ENCODE measurements at places on chromosomes 6 and 20. TPM values are rescaled to one million over a fixed set of nuclear protein-coding genes. Genes with fewer than 3 reads are reported as not detected.

DNA sequence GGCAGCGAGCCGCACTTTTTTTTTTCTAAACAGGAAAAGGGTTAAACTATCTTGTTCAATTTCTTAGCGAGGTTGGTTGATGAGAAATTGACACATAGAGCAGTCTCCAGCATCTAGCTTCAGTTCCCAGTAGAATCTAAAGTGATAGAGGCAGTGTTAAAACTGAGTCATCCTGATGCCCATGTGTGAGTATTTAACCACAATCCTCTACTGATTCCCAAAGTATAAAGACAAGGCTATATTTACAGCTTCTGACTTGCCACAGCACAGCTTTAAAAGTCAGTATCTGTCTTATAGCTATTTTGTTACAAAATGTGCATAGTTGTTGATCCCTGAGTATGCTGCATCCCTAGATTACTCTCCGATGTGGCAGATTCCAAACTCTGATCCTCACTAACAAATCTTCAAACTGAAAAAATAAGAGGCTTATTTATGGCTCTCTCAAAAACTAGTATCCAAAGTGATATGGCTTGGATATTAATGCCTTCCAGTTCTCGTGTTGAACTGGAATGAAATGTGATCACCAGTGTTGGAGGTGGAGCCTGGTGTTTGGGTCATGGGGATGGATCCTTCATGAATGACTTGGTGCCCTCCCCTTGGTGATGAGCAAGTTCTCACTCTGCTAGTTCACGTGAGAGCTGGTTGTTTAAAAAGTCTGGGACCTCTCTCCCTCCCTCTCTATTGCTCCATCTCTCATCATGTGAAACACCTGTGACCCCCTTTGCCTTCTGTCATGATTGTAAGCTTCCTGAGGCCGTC is 13.1 kb upstream of the POPDC3 start:
- DNase-seq = no peak

GRCh38 chr20:50371878-50372769 is 138.1 kb upstream of the PTPN1 start:
- DNase-seq = no peak

GRCh38 chr20:36779656-36780025 is 6.1 kb upstream of the DSN1 start:
- DNase-seq = no peak

DNA sequence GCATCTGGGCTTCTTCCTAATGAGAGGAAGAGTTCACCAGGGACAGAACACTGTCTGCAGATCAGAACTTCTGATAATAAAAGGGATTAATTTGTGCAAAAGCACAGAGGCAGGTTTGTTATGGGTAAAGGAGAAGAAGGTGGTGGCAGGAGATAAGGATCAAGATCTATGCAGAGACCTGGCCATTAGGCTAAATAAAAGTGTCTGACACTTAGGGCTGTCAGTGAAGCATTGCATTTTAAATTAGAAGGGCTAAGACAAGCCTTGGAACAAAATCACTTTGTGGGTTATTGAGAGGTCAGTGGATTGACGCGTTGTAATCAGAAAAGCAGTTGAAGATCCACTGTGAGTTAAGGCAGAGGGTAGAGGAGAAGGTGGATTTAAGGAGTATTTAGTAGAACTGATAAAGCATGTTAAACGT is 76.8 kb downstream of the MAP3K4 start:
- no peak for DNase-seq

DNA sequence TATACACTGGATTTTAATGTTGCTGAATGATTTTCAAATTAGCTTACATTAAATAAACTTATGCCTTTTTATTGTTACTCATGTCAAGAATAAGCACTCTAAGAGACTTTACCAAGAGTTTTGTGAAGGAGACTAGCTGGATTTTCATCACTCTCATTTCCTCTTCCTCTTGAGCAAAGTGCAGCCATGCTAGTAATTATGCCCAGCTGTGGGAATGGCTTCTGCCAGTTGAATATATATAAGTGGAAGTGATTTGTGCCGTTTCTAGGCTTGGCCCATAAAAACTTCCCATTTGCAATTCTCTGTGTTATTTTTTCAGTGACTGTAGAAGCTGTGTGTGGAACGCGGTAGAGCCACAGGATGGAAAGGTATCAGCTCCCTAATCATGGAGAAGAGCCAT is 255.8 kb downstream of the HDGFL1 start:
- DNase-seq = no peak

DNA sequence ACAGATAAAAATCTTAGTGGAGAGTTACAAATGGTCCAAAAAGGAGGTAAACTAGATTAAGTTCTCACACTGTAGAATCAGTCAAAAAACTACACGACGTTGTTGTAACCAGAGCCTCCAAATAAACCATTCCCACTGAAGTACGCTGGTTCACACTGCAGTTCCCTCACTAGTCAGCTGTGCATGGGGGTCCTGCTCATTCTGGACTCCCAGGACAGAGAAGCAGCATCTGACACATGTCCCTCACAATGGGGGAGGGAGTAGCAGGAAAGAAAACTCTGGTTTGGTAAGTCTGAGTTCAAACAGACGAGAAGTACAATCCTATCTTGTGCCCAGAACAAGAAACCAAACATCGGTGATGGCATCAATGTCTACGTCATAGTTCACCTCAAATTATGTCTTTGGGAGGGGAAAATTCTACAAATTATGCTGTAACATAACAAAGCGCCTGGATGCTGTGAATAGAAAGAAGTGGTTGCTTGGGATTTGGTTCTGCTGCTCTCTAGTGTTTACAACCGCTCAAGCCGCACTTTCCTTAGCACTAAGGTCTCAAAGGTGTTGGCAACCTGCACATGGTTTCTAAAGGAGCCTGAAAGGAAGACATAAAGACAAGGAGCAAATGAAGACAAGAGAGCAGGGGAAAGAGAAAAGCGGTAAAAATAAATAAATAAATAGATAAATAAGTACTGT is 208.0 kb downstream of the GMDS start:
- no peak for DNase-seq

DNA sequence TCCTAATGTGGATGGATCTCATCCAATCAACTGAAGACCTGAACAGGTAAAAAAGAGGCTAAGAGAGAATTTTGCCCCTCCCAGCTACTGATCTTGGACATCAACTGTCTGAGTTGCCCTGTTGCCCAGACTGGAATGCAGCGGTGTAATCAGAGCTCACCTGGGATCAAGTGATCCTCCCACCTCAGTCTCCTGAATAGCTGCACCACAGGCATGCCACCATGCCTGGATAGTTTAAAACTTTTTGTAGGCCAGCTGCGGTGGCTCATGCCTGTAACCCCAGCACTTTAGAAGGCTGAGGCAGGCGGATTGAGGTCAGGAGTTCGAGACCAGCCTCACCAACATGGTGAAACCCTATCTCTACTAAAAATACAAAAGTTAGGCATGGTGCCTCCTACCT is 34.9 kb upstream of the GCNT2 start:
- no peak for DNase-seq

- no peak for DNase-seq
Measured at GRCh38 chr20:53201588-53201987, 229.4 kb downstream of the TSHZ2 start.

DNA sequence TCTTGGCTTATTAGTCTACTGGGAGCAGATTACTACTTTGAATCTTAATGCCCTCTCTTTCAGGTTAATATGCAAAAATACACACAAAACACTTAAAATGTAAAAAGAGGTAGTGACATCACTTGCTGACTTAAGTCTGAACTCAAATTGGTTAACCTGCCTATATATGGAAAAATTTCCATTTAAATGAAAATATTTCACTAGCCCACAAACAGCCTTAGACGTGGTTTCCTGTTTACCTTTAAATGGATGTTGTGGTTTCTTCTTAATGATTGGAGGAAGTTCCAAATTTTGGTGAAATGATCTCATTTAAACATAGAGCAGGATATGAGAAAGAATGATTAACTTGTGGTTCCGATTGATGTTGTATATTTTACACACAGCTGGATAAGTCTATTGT is 553.7 kb downstream of the CD109 start:
- no peak for DNase-seq

- peak; percentile 37 for DNase-seq
Measured at GRCh38 chr20:36541768-36542488, 609 bp downstream of the MYL9 start.

GRCh38 chr6:136701045-136701444 is 91.2 kb downstream of the MAP3K5 start:
- DNase-seq = no peak

- DNase-seq = no peak
Measured at GRCh38 chr20:11522366-11522741, 395.3 kb upstream of the BTBD3 start.

DNA sequence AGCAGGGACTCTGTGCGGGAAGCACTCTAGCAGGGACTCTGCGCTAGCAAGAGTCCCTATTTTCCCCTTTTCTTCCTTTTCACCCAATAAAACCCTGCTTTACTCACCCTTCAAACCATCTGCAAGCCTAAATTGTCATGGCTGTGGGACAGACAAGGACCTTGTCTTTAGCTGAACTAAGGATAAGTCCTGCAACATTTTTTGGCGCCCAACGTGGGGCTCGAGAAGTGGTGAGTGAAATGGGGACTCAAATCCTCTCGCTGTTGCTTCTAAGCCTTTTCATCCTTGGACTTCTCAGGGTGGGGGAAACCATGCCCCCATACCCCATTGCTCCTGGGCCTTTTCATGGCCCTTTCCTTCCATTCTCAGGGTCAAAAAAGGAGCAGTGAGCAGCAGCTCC is 46.4 kb downstream of the IMPG1 start:
- DNase-seq = no peak

GRCh38 chr6:31011153-31011552 is 879 bp downstream of the MUC22 start:
- DNase-seq = no peak

DNA sequence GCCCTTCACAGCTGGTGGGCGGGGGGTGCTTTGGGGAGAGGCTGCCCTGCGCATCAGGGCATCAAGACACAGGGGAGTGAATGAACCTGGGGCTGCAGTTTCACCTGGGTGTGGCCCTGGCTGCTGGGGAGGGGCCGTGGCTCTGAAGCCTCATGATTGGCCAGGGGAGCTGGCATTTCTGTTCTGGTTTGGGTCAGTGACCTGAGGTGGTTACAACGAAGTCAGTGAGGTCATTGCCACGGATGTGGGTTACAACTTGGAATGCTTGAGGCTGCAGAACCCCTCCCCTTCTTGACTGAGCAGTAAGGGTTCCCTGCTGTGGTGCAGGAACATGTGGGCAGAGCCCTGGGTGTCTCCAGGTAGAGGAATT is 3.0 kb downstream of the TCEA2 start:
- no peak for DNase-seq

DNA sequence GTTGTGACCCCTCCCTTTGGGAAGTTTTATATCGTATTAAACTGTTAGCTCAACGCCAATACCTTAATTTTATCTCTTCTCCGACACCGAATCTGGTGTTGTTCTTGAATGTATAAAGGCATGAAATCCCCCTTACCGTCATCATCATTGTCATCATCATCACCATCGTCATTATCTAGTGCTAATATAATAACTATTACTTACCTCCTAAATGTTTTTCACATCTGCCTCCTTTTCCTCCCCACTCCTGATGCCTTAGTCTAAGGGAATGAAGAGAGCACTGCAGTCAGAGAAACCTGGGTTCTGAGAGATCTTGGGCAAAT is 677 bp upstream of the ZBTB24 start:
- DNase-seq = no peak

DNA sequence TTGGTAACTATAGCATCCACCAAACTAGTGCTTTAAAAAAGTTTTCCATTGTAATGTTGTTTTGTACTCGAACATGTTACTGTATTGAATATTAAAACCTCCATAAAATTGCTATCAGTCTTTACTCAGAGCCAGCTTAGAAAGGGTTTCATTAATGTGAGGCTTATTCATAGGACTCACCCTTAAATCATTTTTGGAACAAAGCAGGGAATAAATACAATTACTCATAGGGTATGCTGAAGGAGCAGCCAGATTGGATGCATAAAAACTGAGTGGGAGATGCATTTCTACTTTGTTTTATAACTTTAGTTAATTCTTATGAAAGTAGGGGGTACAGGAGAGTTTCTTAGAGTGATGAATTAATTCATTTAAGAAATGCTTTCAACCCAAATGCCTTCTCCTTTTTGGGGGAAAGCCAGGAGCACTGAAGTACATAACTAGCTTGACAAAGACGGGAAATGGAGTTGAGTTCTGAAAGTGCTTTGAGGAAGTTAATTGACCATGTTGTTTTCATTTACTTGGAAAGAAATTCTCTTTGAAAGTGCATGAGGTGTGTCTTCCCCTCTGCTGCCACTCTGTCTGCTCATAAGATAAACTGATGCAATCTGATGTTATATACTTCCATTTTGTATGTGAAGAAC is 90.3 kb downstream of the RNF144B start:
- DNase-seq = no peak

GRCh38 chr6:134261766-134262165 is 56.1 kb downstream of the SGK1 start:
- DNase-seq = no peak

DNA sequence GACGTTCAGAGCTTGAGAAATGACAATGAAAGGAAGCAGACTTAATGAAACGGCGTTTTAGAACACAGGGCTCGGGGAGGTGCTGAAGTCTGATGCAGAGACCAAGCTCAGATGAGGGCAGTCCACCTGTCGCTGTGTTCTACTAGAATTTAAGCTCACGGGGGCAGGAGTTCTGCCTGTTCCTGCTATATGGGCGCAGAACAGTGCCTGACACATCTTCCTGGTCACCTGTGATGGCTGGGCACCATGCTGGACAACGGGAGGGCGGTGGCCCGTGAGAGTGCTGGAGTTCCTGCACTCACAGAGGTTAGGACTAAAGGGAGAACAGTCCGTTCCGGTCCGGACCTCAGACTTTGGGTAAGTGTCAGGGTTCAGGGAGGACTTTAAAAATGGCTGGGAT is 130.6 kb downstream of the ERMARD start:
- DNase-seq = no peak

NEURL2 gene
- polyA plus RNA-seq = 8.0 TPM

TMEM14C gene
- 104 TPM for polyA plus RNA-seq

KIF13A gene
- 75.0 TPM for polyA plus RNA-seq

HIVEP1 gene
- 4.0 TPM for polyA plus RNA-seq

HEY2 gene
- polyA plus RNA-seq = 6.2 TPM

OVOL2 gene
- not detected for polyA plus RNA-seq

NINL gene
- polyA plus RNA-seq = 0.36 TPM

HSPA1L gene
- polyA plus RNA-seq = 23.1 TPM

ACSS1 gene
- 12.2 TPM for polyA plus RNA-seq

All from psoas muscle (tissue), 8 donors.